ENCODE measurements at places on chromosomes 3 and 15.
A peak's percentile ranks its signal among the peaks of the same experiment; 100 is the strongest.

- DNase-seq = no peak
Measured at GRCh38 chr15:66422347-66422746, 35.6 kb downstream of the MAP2K1 start.

- no peak for DNase-seq
Measured at GRCh38 chr3:31353166-31353565, 179.6 kb upstream of the STT3B start.

DNA sequence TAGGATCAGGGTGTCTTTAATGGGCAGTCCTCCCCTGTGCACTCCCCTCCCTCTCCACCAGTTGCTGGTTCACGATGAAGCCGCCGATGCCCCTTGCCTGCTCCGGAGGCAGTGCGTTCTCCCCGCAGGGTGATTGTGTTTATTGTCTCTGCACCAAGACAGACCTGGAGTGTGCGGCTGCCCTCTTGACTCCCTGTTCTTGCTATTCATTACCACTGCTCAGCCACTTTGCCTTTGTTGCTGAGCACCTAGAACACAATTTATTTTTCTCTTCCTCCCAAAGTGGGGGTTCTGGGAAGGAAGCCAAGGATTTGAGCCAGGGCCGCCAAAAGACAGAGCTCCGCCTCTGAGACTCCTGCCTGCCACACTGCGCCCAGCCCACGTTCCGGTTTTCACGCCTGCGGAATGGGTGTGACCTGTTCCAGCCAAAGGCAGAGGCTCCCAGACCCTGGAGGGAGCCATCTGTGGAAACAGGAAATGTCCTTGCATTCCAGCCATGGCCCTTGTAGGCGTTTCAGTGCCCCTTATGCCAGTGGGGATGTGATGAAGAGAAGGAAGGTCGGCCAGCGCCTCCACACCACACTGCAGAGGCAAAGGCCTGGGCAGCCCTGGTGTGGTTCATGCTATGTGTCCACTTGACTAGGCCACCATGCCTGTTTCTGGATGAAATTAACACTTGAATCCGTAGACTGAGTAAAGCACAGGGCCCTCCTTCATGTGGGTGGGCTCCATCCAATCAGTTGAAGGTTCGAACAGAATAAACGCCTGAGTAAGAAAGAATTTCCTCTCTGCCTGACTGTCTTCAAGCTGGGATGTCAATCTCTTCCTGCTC, 85.8 kb downstream of the HMG20A start:
- DNase-seq = no peak

DNA sequence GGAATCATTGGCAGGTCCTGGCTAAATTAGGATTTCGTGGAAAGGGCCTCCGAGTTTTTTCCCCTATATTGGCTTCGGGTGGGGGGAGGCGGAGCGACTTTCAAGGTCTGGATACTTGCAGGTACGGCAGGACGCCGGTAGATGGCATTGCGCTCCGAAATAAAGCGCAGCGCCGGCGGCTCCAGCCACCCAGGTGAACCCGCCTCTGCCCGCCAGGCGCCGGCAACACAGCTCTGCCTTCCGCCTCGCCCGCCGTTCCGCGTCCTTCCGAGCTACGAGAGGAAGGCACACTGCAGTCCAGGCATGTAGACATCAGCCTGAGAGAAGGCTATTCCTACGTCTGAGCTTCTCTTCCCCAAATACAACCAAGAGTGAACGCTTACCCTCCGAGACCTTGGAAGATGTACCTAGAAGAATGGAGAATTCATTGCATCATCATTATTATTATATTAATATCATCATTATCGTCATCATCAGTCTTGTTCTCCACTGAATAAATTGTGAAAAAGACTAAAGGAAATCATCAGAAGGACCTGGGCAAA, 514.1 kb downstream of the MECOM start:
- peak; percentile 21 for DNase-seq

DNA sequence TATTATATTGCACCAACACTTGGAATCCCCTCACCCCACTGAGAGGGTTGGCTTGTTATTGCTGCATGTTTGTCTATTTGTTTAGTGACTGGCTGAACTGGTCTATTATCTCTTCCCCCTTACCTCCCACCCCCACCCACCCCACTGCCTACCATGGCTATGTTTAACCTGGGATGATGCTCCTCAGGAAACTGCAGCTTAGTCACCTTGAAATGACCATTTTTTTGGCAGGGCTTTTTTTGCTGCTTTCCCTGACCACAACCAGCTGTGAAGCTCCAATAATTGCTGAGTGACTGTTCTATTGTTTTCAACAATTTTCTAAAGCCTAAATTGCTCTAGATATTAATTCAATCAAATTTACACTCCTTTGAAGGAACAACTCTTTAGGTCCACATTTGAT, 137.9 kb upstream of the CADM2 start:
- no peak for DNase-seq

DNA sequence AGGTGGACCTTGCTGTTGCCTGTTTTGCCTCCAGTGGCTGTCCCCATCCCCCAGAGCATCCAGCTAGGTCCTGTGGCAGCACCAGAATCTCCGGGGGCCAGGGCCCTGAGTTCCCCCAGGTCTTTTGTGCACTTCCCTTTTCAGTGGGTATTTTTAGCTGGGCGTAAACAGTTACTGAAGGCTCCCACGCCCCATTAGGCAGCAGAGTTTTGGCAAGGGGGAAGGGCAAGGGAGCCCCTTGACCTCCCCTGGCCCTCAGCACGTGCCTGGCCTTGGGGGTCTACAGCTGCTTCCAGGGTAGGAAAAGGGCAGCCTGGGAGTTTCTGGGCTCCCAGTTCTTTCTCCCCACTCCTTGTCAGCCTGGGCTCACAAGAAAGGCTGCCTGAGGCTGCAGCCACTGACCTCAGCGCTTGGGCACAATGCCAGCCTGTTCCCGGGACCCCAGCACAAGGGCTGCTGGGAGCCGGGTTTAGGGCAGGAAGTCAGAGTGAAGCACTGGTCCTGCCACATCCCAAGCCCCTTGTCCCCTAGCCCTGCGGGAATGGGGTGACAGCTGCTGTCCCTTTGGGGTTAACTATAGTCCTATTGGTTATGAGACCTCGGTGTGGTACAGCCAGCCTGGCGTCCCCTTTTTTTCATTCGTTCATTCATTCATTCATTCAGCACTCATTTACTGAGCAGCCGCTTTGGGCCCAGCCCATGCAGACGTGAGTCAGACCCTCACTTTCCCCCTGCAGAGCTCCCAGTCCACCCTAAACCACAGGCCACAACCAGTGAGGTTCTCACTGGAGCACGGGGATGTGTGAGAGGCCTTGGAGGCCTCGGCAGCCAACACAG, 8.4 kb downstream of the CSK start:
- no peak for DNase-seq

DNA sequence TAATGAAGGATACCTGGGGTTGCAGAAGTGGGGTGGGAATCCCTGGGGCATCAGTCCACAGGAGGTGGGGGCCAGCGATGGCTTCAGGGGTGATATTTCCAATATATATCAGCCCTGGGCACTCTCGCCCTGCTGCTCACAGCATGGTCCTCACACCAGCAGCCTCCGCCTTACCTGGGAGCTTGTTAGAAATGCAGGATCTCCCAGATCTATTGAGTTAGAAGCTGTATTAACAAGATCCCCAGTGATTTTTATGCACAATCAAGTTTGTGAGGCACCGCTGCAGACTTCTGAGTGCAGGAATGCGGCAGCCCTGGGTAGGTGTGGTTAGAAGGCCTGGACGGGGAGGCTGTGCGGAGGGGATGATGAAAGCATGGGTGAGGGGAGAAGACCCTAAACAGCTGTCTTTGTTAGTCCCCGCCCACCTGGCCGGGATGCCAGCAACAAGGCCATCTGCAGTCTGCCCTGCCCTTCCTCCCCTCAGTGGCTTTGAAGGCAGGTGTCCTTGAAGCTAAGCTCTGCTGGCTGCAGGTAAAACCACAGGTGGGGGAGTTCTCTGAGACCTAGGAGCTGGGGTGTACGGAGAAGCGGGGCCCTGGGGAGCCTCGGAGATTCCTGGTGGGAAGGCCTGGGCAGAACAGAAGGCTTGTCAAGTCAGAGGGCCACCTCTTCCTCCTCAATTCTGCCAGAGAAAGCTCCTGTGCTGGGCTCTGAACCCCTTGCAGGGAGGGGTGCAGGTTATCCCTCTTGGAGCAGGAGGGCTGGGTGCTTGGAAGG, 11.4 kb downstream of the FAM107A start:
- DNase-seq = no peak

GRCh38 chr3:133956353-133956752, 60.7 kb upstream of the RAB6B start:
- no peak for DNase-seq

DNA sequence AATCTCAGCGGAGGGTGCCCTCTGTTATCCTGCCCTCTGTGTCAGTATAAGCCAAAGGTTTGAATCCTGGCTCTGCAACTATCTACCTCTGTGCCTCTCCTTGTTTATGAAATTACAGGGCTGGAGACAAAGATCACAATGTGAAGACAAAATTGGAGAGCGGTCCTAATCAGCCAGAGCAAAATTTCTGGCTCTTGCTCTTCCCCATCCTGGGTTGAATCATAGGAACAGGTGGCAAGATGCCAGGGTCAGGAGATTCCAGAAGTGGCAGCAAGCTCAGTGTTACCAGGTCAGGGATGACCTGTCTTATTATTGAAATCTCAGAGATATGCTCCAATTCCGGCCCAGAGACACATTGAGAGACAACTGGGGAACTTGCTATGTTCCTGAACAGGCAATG, 2.3 kb upstream of the CCR2 start:
- DNase-seq = no peak

DNA sequence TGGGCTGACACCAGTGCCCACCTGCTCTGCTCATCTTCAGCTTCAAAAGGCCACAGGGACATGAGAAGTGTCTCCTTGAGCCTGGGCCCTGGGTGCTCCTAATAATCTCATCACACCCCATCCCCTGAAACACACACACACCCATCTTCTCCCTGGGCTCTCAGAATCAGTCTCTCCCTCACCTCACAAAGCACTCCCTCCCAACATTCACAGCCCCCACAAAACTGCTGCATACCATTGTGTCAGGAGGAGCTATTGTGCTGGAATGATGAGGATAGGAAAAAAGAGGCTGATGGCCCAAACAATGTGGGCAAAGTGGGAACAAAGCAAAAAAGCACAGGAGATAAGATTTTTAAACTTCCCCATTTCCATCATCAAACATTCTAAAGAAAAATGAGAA, 16.8 kb downstream of the FOXP1 start:
- no peak for DNase-seq
